ENCODE measurements at places on chromosomes 5 and 9.

- DNase-seq, result no peak
These were observed 41.0 kb upstream of the PRDM9 start for GRCh38 chr5:23466401-23466912.

DNA sequence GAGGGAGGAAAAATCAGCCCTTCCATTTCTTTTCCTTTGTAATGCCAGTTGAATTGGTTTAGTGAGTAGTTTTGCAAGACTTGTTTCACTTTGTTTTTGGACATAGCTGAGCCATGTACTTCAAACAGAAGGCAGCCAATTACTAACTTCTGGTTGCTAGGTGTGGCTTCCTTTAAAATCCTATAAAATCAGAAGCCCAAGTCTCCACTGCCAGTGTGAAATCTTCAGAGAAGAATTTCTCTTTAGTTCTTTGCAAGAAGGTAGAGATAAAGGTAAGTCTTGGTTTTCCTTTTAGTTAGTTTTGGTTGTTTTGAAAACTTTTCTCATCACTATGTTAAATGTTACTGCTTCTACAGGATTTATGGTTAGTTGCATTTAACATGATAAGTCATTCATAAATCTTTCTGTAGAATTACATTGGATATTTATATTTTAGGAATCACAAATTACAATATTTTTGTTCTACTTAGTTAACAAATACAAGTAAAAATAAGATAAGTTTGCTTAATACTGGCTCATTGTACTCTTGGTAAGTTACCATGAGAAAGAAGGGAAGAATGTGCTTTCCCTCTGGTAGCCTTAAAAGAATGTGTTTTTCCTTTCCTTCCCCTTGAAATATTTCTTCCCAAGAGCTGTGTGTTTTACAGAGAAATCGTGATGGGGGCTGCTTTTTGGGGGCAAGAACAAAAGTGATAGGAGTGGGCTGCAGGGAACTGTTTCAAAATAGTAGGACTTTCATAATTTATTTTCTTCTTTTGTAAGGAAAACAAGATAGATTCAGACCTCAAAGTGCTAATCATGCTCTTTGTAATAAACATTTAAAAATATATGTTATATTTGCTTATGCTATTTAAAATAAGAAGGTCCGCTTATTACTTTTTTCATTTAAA lies at the start of gene ANXA1:
Gene ANXA1, plus strand, starts transcription at position 213 of the 890 bp plus-strand sequence. CDS start 6,671 bp downstream, outside the sequence.
- no peak for DNase-seq

- no peak for DNase-seq
These were observed 109.3 kb upstream of the IFNE start for GRCh38 chr9:21591221-21592062.

GRCh38 chr5:1445313-1445688 lies at the start of gene SLC6A3:
Gene SLC6A3, minus strand, starts transcription at chr5:1445440. Its CDS starts 2,243 bp downstream, at chr5:1443197.
- no peak for DNase-seq

GRCh38 chr9:12916042-12916441 lies 141.2 kb downstream of the LURAP1L start:
- no peak for DNase-seq

- no peak for DNase-seq
These were observed 51.1 kb downstream of the ENC1 start for GRCh38 chr5:74589204-74590056.

DNA sequence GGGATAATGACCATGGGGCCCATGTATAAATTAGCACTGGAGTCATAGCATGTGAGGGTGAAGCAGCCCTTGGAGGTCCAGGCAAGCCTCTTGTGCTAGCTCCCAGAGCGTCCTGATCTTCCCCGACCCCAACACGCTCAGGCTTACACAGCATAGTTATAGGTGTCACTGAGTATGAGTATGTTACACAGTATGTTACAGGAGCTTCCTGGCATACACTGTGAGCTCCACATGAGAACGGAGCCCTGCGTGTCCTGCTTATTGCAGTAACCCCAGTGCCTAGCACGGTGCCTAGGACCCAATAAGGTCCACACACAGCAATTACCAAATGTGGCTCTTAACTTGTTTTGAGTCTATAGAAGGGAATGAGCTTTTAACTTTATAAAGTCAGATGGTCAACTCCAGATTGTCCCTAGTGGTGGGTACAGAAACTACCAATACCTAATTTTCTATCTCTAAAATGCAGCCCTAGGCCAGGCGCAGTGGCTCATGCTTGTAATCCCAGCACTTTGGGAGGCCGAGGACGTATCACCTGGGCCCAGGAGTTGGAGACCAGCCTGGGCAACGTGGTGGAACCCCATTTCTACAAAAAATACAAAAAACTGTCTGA lies 64.1 kb downstream of the PLAC8L1 start:
- DNase-seq, result no peak

- no peak for DNase-seq
These were observed 17.3 kb downstream of the SIL1 start for GRCh38 chr5:139180850-139181249.

DNA sequence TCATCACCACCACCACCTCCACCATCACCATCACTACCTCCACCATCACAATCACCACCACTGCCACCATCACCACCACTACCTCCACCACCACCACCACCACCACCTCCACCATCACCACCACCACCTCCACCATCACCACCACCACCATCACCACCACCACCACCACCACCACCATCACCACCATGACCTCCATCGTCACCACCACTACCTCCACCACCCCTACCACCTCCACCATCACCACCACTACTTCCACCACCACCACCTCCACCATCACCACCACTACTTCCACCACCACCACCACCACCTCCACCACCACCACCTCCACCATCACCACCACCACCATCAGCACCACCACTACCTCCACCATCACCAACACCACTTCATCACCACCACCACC lies 23.5 kb upstream of the ADCY2 start:
- no peak for DNase-seq

DNA sequence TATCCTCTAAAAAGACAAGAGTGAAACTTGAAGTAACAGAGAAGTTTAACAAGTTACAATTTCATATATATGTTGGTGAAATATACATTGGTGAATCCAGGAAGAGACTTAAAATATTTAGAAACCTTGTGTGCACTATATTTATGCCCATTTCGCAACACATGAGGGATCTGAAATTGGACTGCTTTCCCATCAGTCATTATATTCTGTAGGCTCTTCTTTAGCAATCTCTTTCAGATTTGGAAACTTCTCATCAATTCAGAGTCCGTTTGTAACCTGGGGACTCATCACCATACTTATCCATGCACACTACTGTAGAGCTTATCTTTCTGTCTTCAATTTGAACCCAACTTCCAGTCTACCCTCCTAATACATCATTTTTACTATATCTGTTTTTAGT lies 2.1 kb downstream of the ITGA1 start:
- DNase-seq, result no peak

GRCh38 chr5:65821966-65822365 lies 100.0 kb downstream of the NLN start:
- no peak for DNase-seq

Data from GM10248 (cell line).